ENCODE measurements at places on chromosomes 4 and X.
A peak's percentile ranks its signal among the peaks of the same experiment; 100 is the strongest.

DNA sequence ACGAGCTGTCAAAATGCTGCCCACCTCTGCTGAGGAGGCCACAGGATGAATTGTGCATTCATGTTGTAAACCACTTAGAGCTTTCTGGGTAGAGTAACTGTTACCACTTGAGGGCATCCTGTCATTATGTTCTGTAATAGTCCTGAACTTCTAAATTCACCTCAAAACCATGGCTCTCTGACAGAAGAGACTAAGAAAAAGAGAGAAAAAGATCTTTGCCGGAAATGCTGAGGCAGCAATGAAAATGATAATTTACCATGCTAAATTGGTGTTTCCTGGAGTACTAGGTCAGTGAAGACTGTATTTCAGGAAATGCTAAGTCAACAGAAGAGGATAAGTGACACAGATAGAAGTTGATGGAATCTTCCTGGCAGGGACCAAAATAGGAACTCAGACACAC lies 942.3 kb upstream of the SLIT2 start:
- DNase-seq: no peak

GRCh38 chrX:17372052-17372451 lies 2.9 kb upstream of the NHS start:
- no peak for DNase-seq

- DNase-seq: no peak
Observed at GRCh38 chr4:165133150-165133549, 20.5 kb upstream of the TMEM192 start.

DNA sequence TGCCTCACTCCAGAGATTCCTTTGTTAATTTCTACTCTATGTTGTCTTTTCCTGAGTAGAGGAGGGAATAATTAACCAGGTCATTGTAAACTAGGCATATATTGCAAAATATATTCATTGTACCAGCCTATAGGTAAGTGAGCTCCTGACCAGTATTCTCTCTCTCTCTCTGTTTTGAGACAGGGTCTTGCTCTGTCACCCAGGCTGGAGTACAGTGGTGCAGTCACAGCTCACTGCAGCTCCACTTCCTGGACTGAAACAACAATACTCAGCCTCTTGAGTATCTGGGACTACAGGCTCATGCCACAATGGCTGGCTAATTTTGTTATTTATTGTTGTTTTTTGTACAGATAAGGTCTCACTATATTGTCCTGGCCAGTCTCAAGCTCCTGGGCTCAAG lies 198.3 kb downstream of the ARAP2 start:
- no peak for DNase-seq

- DNase-seq: no peak
Observed at GRCh38 chr4:109313168-109314133, 11.0 kb upstream of the COL25A1 start.

DNA sequence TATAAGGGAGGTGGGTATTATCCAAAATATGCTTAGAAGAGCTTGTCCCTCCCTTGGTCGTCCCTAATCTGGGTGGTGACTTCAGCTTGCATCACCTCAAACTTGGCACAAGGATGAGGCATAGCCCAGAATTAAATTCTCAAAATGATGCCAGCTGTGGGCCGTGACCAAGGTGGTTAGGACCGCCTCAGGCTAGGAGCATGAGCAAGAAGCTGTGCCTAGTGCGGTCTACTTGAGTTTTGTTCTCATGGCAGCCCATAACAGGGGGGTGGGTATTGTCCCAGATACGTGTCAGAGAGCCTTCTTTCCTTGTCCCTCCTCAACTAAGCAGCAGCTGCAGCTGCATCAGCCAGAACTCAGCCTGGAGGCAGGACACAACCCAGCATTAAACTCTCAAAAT lies 2620.0 kb downstream of the PCDH7 start:
- DNase-seq: no peak

DNA sequence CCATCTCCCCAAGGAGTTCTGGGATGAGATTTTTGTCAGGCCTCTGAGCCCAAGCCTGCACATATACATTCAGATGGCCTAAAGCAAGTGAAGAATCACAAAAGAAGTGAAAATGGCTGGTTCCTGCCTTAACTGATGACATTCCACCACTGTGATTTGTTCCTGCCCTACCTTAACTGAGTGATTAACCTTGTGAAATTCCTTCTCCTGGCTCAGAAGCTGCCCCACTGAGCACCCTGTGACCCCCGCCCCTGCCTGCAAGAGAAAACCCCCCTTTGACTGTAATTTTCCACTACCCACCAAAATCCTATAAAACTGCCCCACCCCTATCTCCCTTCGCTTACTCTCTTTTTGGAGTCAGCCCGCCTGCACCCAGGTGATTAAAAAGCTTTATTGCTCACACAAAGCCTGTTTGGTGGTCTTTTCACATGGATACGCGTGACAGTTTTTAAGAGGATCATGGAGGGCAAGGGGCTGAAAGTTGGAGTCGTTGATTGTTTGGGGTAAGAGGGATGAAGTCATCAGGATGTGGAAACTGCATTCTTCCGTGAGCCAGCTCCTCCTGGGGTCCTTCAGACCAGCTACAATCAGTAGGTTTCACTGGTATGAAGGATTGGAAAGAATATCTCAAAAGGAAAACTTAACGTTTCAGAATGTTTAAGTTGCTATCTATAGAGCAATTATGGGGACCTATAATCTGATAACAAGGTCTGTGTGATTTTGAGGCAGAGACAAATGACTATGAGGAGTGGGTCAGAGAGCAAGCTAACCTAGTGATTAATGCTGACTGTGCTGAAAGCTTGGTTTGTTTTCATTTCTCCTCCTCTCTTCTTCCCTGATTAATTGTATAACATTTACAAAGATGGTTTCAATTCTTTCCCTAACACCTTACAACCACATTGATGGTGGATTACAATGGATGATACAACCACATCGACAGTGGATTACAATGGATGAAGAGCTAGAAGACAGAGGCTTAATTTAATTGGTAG lies 28.6 kb upstream of the MAGEA11 start:
- no peak for DNase-seq

DNA sequence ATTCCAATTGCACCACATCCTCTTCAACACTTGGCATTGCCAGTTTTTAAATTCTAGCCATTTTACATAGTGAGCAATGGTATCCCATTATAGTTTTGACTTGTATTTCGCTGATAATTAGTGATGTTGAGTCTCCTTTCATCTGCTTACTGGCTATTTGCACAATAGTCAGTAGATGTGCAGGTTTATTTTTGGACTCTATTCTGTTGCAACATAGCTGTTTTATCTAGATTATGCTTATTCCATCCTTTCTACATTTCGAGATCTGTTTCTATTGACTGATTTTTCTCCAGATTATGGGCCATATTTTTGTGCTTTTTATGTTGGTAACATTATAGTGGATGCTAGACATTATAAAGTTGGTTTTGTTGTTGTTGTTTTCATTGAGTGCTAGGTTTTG lies 106.1 kb downstream of the WWC2 start:
- DNase-seq: no peak

DNA sequence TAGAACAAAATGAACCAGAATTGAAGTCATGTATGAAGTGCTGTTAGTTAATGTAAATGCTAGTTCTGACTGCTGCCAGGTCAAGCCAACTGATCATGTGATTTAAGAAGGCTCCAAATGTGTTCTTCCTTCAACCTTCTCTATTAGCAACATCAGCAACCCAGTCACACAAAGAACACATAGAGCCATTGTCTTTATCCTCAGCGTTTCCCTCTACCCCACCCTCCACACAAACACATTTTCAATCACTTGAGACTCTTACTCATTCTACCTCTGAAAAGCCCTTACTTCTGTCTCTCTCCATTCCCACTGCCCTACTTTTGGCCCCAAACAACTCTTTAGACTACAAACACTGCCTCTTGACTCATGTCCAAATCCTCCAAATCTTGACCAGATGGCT lies 89.7 kb upstream of the KDR start:
- no peak for DNase-seq

GRCh38 chr4:38131371-38132091 lies 171.3 kb downstream of the PTTG2 start:
- peak; percentile 72 for DNase-seq

- no peak for DNase-seq
Observed at GRCh38 chr4:75496406-75496805, 17.8 kb downstream of the RCHY1 start.

DNA sequence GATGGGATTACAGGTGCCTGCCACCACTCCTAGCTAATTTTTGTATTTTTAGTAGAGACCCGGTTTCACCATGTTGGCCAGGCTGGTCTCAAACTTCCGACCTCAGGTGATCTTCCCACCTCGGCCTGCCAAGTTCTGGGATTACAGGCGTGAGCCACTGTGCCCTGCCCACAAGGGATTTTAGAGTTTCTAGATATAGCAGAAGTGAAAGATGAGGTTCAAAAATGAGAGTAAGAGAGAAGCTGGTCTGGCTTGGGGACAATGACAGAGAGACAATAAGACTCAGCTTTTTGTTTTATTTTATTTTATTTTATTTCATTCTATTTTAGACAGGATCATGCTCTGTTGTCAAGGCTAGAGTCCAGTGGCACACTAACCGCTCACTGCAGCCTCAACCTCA lies 30.6 kb downstream of the TRIM61 start:
- DNase-seq: no peak

DNA sequence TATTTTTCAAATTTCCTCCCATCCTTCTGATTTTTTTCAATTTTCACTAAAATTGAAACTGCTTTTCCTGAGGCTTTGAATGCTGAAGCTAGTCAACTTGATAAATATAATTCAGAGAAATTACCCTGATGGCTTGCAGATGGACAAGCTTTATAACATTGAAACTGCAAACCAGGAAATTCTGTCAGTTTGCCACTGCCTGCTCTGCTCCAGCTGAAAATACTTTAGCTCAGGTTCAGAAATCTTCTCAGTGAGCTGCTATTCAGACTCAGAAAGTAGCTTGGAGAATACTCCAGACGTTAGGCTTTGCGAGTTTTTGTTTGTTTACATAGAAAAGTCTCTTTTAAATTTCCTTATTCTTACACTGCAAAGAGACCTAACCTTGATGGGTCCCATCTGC lies 1574.7 kb downstream of the STIM2 start:
- no peak for DNase-seq

DNA sequence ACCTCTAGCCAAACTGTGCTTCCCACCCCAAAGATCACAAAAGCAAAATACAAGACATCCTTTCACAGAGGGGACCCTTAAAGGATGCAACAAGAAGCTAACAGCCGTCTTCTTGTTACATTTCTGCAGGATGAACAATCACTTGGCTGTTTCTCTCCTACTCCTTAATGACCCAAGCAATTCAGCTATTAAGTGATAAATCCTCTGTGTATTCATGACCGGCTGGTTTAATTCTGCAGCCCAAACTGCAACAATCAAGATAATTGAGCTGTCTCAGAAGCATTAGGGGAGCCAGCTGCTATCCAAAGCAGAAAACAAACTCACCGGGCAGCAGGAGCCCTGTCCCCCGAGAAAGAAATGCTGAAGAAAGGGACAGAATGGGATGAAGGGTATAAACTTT lies 85.9 kb upstream of the ACSL4 start:
- DNase-seq: no peak

DNA sequence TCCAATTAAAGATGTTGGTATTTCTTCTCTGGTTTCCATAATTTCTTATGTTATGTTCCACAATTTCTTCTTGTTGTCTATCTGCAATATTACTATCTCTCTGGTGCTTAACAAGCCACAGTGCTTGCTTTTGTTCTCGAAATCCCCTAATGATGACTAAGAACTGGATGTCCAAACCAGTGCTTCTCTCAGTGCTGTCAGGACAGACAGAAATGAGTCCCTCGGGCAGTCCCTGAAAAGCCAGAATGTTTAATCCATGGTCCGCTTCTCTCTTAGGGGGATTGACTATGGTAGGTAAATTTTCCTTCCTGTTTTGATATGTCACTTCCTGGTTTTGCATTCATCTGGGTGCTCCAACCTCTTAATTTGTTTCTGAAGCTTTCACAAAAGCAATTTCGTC lies 321.6 kb upstream of the PCDH10 start:
- no peak for DNase-seq

DNA sequence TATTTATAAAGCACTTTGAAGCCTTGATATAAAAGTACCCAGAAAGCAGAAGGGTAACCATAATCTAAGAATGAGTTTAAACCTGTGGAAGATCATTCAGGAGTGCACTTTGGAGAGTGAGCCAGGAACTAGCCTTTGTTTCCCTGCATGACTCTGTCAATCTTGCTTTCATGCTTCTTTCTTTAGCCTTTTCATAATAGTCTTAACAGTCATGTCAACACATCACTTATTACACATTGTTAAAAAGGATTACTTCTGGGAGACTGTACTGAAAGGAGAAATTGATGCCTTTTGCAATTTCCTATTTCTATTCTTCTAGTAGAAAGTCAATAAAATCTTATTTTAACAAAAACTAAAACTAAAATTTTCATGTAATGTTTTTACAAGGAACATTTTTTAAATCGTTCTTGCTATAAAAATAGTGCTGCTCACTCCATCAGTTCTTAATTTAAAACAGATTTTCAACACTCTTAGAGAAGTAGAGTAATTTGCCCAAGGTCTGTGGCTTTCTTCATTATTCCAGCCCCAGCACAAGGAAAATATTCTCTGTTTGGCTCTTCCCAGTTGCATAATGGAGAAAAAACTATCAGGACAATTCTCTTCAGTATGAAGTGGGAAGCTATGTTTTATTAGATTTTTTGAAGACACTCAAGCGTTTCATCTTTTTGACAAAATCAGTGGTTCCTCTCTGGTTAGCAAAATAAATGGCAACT lies 35.4 kb upstream of the SPP1 start:
- no peak for DNase-seq

DNA sequence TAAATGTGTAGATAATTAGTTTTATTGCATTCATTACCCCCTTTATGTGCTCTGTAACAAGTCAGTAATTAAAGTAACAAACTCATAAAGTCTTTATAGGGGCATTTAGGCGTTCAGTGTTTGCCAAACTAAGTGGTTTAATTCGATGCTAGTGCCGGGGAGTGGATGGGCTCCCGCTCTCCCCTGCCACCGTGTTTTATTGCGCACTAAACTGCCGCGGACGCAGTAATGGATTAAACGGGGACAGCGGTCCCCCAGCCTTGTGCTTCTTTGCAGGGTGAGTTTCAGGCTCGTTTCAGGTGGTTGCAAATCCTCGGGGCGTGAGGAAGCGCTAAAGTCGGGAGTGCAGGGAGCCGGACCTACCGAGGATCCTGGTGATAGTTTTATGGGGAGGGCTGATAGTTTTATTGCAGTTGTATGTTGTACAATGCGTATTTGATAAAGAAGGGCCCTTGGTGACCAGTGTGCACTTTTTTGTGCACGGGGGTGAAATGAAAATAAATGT lies 1.6 kb upstream of the PHOX2B start:
- no peak for DNase-seq

GRCh38 chr4:74968456-74969164 lies 35.7 kb downstream of the PARM1 start:
- no peak for DNase-seq

DNA sequence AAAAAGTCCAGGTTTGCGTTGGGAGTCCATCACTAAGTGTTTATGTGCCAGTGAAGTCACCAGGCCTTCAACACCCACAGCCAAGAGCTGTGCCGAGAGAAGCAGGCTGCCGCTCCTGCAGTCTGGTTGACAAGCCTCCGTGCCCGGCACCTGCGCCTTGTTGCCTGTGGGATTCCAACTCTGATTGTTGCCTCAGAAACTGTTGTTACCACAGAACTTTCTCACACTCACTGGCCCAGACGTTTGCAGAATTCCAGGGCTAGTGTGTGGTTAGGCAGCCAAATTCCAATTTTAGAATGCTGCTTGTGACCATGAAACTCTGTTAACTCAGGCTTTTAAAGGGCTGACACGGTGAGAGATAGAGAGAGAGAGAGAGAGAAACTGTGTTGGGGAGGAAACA lies 119.5 kb upstream of the LIMCH1 start:
- DNase-seq: no peak

- no peak for DNase-seq
Observed at GRCh38 chr4:88991746-88992145, 65.2 kb downstream of the FAM13A start.

- DNase-seq: no peak
Observed at GRCh38 chr4:144578681-144579080, 67.3 kb upstream of the HHIP start.

- no peak for DNase-seq
Observed at GRCh38 chrX:10875995-10876394, 235.1 kb upstream of the HCCS start.

All from effector memory CD8-positive, alpha-beta T cell (primary cell).